NCI-H187 treated with DMSO at 0.1 percent for 48 hours (cell line): ENCODE measurements at places on chromosomes 3 and 15.

GRCh38 chr15:35182841-35183479 is 97.9 kb upstream of the NANOGP8 start:
- no peak for DNase-seq

GRCh38 chr3:42999212-42999611 is 20.1 kb downstream of the GASK1A start:
- no peak for DNase-seq

GRCh38 chr3:152243301-152243711 is 25.4 kb upstream of the MBNL1 start:
- DNase-seq: no peak

GRCh38 chr3:181265750-181266333 is 276.3 kb upstream of the DNAJC19 start:
- DNase-seq: no peak

GRCh38 chr3:152322756-152323155 is 54.0 kb downstream of the MBNL1 start:
- no peak for DNase-seq

- DNase-seq: no peak
These were observed 307.2 kb downstream of the FEZF2 start for GRCh38 chr3:62065985-62066693.

DNA sequence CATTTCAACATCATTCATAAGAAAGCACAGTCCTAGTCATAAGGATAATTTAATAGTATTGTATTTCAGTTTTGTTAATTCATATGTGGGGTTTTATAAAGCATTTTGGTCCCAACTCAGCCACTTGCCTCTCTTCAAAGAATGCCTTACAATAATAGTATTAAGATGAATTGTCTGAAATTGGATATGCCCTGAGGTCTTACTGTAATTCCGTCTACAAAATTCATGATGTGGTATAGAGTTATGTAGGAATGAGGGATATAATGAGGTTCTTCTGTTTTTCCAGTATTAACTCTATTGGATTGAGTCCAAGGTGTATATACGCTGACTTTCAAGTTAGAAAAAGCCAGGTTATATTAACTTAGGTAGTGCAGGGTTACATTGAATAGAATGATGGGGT is 177.0 kb downstream of the GOLIM4 start:
- no peak for DNase-seq

DNA sequence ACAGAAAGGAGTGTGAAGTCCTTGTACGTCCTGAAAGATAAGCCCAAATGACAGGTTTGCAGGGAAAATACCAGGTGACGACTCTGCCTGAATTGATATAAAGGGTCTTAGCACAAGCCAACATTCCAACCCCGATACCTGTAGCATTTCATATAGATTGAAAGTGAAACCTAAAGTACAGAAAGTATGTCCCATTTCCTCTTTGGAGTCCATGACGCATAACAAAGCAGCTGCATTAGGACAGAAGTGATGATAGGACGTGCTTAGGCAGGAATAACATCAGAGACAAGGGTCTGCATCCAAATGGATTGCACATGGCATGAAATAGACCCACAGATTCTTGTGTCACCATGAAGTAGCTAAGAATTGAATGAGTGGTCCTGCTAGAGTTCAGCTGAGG is 187.0 kb upstream of the ROBO1 start:
- no peak for DNase-seq

- DNase-seq: no peak
These were observed 840.0 kb downstream of the ROBO1 start for GRCh38 chr3:78927759-78928158.

- DNase-seq: no peak
These were observed 514.5 kb downstream of the ROBO1 start for GRCh38 chr3:79253271-79253670.

DNA sequence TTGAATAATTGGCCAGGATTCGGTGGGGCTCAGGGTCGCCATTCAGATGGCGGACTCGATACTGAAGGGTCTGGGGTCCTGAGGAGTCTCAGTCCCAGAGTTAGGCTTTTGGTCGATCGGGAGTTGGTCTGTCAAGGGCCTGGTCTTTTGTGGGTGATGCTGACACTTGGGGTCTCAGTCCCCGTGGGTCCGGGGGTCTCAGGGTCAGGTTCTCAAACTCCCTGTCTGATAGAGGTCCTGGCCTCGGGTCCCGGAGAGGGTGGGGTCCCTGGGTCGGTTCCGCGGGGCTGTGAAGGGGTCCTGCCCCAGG is 467 bp downstream of the NCKIPSD start:
- no peak for DNase-seq

- no peak for DNase-seq
These were observed 48.4 kb upstream of the RPL35A start for GRCh38 chr3:197901626-197902025.

DNA sequence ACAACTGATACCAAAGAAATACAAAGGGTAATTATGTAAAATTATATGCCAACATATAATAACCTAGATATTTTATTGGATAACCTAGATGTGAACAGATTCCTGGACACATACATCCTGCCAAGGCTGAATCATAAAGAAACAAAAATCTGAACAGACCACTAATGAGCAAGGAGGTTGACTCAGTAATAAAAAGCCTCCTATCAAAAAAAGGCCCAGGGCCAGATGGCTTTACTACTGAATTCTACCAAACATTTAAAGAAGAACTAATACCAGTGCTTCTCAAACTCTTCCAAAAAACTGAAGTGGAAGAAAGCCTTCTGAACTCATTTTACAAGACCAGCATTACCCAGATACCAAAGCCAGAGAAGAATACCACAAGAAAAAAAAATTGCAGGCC is 32.4 kb downstream of the THBS1 start:
- DNase-seq: no peak

DNA sequence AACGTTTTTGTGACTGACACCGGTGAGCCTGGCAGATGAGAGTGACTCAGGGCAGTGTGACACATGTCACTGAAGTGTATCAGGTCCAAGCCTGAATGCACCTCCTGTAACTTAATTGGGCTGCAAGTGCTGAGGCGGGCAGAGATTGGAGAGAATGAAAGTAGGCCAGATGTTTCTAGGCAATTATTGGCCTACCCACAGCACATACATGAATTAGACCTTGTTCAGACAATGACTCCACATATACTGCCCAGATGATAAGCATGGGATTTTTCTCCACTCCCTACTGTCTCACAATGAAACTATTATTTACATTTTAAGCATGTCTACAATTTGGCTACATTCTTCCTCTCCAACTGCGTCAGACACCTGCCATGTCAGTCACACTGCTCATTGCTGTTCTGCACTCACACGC is 187.3 kb upstream of the ZNF385D start:
- no peak for DNase-seq

GRCh38 chr3:83873550-83873949 is 1085.2 kb upstream of the CADM2 start:
- DNase-seq: no peak

GRCh38 chr15:64466408-64467141 is 6.2 kb downstream of the ZNF609 start:
- no peak for DNase-seq

DNA sequence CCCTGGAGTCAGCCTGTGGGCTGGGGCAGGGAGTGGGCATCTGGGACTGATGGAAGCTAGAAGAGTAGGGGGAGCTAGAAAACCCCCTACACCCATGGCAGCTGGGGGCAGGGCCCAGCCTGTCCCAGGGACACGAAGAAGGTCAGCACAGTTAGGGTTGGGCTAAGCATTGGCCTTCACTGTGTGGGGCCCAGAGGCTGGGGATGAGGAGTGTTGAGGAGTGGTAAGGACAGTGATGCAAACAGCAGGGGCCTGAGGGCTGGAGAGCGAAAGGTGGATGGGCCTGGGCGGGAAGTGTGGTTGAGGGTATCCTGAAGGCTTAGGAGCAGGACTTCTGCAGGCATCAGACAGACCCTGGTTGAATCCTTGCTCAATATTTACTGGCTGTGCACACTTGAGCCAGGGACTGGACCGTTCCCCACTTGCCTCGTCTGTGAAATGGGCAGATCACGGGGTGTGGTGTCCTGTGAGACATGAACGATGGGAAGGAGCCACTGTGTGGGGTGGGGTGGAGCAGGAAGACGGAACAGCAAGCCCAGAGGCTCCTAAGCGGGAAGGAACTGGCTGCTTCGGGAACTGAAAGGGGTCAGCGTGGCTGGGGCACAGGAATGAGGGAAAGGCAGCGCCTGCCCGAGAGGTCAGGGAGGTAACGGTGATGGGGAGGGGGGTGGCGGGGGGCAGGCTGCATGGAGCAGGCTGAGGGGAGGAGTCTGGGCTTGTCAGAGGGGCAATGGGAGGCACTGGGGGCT is 7.3 kb downstream of the PRKCD start:
- DNase-seq: no peak

DNA sequence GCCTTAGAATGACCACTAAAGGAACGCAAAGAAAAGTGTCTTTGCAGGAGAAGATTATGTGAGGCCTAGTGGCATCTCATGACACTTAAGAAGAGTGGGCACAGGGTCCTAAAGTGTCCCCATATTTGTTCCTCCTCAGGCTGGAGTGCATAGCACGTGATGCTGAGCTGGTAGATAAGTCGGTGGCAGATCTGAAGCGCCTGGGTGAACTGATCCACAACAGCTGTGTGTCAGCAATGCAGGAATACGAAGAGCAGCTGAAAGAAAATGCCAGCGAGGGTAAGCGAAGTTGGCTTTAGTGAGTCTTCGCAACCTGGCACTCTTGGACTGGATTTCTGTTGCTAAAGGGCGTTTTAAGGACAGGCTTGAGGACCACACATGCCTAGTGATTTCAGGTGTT is 92.6 kb downstream of the CHD2 start:
- DNase-seq: no peak

DNA sequence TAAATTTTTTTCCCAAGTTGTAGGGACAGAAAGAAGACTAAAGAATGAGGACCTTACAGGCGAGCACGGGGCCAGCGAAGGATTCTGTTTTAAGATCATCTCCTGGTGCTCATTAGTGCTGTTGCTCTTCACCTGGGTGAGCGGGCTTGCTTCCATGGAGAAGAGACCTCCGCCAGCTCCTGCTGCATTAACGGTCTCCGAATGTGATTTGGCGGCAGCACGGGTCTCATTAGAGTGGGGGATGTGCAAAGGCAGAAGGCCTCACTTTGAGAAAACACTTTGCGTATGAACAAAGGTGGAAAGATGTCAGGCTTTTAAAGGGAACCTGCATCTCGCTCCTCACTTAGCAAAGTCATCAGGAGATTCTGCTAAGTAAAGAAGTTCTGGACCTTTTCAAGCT is 753.4 kb upstream of the CFAP20DC start:
- DNase-seq: no peak
